ENCODE measurements at places on chromosomes 5 and 9.

DNA sequence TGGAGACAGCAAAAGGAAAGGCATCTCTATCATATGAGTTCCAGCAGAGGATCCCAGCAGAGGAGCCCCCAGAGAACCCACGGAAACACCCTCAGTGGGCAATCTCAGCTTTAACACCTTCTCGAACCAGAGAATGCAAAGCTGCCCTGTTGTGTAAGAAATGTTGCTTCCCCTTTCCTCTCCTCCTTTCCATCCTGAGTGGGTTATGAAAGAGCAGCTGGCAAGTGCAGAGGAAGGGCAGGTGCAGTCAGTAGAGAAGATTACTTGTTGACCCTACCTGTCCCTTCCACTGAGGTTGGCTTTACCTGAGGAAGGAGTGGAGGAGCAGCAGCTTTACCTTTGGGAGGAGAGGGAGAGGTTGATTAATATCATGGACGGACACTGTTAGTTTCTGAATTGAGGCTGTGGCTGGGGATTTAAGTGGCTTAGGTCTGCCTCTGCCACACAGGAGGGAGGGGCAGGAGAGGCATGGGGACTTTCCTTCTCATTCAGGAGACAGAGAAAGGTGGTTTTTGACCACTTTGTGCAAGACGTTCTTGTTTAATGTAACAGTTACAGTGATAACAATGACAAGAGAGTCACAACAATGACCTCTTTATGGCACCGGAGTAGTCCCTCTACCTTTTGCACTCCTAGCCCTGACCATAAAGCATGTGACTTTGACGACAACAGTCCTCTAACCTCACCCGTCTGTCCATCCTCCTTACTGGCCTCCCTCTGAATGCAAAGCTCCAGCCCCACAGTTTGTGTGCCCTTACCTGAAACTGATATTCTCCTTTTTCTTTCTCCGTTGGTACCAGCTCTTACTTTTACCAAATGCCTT, 254.8 kb downstream of the NSG2 start:
- no peak for DNase-seq

DNA sequence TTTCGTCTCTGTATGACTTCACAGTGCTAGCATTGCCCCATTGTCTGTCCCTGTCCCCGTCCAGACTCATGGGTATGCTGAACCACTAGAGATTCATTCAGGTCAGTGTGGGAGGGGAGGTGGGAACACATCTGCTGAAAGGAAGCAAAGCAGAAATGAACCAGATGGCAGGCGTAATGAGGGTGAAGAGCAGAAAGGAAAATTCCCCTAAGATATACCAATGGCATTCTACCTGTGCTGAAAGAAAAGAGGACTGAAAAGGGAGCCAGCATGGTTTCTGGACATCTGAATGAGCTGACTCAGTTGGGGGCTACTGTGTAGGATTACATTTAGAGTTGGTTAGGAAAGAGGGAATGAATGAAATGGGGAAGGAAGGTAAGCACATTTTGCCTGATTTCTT, 678.7 kb downstream of the MAT2B start:
- DNase-seq: peak; percentile 8

DNA sequence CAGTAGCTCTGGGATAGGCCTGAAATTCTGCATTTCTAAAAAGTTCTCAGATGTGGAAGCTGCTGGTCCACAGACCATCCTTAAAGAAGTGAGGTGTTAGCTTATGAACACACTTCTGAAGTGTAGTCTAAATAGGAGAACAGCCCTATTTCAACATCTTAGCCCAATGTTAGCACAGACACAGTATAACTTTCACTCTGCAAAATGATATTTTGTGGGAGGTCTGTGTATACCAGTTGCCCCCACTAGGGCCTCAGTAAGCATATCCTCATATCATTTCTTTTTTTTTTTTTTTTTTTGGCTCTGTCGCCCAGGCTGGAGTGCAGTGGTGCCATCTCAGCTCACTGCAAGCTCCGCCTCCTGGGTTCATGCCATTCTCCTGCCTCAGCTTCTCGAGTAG, 7.5 kb upstream of the HABP4 start:
- DNase-seq: no peak

DNA sequence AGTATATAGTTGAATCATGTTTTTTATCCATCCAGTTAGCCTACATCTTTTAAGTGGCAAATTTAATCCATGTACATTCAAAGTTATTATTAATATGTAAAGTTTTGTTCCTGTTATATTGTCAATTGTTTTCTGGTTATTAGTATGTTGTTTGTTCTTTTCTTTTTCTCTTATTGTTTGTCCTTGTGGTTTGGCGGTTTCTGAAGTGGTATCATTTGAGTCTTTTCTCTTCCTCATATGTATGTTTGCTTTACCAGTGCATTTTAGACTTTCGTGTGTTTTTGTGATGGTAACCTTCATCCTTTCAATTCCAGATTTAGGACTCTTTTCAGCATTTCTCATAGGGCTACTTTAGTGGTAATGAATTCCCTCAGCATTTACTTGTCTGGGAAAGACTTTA, 130.4 kb upstream of the RFX3 start:
- no peak for DNase-seq

GRCh38 chr5:132608107-132608506, 49.9 kb upstream of the IL13 start:
- DNase-seq: peak; percentile 66

Measured in SK-N-DZ (cell line).